ENCODE measurements at places on chromosomes 4 and X. TPM values are rescaled to one million over a fixed set of nuclear protein-coding genes. Genes with fewer than 3 reads are reported as not detected.

- DNase-seq: no peak
These were observed 35.8 kb upstream of the RASGEF1B start for GRCh38 chr4:81507530-81507929.

The ASMT gene
- total RNA-seq: not detected

GRCh38 chrX:5236096-5236495 lies 992.6 kb downstream of the NLGN4X start:
- DNase-seq: no peak

The PKD2 gene
- total RNA-seq: 11.6 TPM

GRCh38 chr4:93870876-93871458 lies 42.4 kb downstream of the ATOH1 start:
- no peak for DNase-seq

The C4orf51 gene
- not detected for total RNA-seq
